ENCODE measurements at places on chromosomes 7 and 10.

GRCh38 chr7:38394660-38395059 is 121.2 kb upstream of the TARP start:
- no peak for DNase-seq

- no peak for DNase-seq
Measured at GRCh38 chr10:78843495-78843894, 225.3 kb upstream of the ZMIZ1 start.

DNA sequence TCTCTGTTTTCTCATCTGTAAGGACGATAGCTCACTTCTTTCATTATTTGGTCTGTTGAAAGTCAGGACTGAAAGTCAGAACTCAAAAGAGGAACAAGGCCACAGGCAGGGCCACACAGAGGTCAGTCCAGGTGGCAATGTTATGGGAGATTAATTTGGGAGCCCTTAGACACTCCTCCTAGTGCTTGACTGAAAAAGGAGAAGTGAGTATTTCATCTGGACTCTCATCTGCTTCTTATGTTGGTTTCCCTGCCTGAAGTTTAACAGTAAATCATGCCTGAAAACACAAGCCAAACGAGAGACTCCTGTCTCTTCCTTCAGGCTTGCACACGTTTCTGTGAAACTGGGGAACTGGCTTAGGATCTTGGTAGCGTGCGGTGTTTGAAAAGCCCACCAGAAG is 248.5 kb downstream of the BUB3 start:
- no peak for DNase-seq

DNA sequence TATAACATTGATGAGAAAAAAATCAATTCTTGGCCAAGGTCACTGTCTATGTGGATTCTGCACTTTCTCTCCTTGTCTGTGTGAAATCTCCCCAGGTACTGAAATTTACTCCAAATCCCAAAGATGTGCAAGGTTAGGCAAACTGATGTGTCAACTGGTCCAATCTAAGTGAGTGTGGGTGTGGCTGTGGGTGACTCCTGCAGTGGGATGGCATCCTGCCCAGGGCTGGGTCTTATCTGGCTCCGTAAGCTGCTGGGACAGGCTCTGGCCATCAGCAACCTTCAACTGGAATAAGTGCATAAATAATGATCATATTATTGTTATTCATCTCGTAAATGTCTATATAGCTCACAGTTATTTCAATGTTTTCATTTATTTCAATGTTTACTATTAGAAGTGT is 79.3 kb downstream of the JCAD start:
- DNase-seq: no peak

DNA sequence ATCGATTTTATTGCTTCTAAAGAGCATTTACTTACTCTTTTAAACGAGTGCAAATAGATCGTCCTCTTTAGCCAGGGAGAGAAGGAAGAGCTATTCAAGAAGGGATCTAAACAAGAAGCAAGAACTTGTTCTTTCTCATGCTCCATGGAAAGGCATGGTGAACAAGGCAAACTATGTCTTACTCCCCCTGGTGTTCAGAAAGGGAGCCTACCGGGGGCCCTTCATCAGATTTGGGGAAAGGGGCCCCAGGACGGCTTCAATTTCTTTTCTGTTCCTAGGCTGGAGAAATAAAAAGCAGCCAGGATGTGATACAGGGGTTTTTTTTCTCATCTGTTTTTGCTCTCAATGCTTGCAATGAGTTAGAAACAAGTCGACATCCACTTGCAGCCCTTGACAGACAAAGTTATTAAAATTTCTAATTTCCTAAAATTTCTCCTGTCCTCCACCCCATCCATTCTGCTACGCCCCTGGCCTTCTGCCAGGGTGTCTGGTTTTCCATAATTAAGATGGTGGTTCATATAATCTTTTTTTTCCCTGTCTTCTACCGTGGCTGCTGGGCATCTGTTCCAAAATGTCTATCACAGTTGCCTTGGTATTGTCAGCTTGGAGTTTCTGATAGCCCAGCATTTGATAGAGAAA is 214.4 kb downstream of the CREB5 start:
- DNase-seq: no peak

- DNase-seq: no peak
Measured at GRCh38 chr7:128988372-128988771, 50.6 kb downstream of the IRF5 start.

DNA sequence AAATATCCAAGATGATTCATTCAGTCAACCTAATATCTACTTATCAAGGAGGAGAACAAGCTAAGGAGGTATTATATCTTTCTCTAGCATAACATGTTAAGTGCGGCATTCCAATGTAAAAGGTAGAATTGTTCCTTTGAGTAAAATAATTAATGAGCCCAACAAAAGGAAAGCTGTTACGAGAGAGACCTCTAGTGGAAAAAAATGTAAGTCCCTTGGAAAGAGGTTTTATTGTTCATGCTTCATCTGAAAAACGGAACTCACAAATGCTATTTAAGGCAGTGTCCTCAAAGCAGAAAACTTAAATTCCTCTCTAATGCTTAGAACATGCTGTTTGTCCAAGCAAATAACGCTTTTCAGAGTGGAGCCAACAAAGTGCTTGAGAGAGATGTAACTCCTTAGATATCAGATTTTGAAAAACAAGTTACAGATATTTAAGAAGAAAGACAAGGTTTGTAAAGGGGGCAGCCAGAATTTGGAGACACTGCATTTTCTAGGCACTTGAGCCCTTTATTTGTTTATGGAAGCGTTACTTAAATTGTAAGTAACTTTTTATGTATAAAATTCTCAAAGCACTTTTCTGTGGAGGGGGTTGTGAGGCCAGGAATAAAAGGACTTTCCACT is 119.9 kb downstream of the TFEC start:
- no peak for DNase-seq

GRCh38 chr10:103663802-103664201 is 170.3 kb downstream of the NEURL1 start:
- no peak for DNase-seq

DNA sequence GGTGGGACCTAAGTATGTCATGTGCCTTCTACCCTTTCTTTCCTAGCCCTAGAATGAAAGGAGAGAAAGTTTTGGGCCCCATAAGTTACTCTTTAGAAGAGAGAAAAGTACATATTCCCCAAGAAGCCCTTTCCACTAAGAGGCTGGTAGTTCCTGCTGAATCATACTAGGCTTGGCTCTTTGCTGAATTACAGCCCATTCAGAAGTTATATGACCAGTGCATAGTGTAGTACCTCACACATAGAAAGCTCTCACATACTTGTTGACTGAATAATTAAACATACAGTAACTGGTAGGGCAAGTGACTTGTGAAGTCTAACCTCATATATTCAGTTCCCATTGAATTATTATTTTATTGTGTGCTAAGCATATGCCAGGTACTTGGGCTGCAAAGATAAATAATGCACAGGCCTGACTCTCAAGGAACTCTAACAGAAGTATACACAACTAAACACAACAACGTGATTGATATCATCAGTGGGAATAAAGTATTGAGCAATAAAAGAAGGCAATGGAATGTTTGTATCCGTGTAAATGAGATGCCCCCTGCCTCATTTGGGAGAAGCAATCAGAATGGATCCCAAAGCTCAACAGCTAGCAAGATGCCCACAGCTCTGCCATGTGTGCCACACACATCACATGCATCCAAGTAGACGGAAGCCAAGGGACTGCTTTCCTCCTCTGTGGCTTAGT is 38.9 kb upstream of the UBN2 start:
- DNase-seq: no peak

DNA sequence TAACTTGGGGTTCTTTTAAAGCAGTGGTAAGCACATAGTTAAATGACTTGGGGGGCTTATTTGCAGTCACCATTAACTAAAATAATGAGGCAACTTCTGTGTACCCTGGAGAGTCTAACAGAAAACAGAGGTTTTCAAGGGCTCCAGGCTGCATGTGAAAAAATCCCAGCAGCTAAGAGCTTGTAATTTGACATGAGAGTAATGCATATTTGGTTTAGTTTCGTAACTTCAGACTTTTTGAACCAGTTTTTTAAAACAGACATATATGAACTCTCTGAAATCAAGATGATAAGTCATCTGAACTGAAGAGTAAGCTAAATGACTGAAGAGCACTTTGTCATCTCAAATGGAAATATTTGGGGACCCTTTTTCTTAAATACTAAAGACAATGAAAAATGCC is 40.2 kb upstream of the IFRD1 start:
- no peak for DNase-seq

DNA sequence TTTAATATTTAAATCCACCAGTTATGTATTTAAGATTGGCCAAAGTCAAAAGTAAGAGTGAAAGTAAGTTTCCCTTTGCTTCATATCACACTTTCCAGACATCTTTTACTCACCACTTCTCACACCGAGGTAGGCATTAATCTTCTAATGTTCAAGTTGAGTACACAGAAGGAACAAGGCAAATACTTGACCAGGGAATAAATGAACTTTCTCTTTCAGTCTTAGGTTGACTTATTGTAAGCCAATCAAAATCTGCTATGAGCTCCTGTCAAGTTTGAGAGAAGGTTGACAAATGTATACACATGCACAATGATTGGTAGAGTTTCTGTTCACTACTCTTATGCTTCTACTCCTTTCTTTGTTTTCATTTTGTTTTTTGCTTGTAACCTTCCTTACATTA is 842.5 kb downstream of the REEP3 start:
- DNase-seq: no peak

DNA sequence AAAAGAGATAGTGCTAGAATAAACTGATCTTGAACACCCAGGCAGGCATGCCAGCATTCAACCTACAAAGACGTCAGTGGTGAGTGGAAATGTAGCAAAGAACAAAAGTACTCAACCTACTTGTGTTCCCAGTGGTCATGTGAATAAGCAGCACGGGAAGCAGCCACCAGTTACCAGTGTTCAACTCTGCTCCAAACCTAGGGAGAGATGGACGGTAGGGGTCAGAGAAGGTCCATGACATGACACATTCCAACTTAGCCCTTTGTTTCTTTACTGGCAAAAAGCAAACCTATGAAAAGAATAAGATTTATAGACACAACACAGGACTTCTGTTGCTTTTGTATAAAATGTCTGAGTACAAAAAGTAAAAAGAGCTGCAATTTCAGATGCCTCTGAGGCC is 511.4 kb downstream of the XPNPEP1 start:
- no peak for DNase-seq

DNA sequence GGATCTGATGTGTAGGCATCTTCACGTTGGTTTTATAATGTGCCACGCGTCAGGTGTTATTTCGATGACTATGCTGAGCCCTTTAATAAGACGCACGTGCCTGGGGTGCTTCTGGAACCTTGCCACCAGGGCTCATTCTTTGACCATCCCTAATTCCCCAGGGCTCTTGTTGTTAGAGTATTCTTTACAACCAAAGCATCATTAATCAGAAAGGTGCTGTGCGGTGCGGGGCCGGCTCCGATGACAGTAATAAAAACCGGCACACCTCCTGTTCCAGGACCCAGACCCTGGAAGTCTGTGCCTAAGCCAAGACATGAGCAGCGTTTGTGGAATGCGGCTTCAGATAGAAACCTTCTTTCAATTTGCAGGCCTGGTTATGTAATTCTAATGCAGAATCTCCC is 58.4 kb downstream of the MGMT start:
- no peak for DNase-seq

- DNase-seq: peak; percentile 38
Measured at GRCh38 chr7:102431617-102432298, 1.6 kb upstream of the ORAI2 start.

DNA sequence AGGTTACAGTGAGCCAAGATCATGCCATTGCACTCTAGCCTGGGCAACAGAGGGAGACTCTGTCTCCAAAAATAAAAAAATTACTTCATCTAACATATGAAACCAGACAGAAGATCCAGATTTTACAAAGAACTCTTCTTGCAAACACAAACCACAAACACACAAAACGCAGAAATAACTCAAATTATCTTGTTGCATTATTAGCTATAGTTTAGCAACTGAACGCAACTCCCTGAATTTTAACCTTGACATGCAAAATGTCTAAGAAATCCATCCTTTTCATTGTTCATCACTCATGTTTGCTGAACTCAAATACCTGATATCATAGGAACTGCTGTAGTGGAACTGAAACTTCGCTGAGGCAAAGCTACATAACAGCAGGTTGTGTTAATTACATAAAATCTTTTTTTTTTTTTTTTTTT is 64.1 kb downstream of the MICU1 start:
- DNase-seq: no peak

DNA sequence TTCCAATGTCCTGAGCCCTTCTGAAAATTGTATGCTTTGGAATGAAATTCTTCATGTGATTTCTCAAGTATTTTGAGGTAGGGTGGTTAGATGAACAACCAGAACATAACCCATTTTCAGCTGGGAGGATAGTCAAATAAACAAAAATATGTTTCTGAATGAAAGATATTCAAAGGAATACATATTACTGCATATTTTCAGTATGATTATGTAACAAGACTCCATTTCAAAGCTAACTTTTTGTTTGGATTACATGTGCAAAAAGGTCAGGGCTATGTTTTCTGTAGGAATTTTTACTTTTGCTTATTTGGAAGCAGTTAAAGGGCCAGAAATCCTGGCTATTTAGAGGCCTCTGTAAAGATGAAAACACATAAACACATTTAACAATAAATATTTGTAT is 27.7 kb downstream of the CDK6 start:
- DNase-seq: no peak

DNA sequence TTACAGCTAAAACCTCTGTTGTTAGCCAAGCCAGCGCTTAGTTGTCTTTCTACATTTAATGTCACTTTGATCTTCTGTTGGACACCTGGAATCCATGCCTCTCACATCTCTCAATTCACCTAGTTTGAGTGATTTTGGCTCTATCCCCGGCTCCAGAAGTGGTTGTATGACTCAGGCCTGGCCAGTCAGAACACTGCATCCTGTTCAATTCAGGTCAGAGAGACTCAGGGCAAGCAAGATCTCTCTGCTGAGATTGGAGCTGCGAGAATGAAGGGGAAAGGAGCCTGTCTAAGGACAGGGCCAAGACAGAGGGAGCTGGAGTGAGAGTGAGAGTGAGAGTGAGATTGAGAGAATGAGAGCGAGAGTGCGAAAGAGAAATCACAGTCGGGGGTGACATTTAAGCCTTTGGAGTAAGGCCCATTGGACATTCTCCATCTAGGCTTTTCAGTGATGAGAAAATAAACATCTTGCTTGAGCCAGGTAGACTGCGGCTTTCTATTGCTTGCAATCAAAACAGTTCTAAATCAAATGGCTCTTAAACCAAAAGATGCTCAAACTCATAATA is 83.3 kb upstream of the DYNC1I1 start:
- DNase-seq: no peak

DNA sequence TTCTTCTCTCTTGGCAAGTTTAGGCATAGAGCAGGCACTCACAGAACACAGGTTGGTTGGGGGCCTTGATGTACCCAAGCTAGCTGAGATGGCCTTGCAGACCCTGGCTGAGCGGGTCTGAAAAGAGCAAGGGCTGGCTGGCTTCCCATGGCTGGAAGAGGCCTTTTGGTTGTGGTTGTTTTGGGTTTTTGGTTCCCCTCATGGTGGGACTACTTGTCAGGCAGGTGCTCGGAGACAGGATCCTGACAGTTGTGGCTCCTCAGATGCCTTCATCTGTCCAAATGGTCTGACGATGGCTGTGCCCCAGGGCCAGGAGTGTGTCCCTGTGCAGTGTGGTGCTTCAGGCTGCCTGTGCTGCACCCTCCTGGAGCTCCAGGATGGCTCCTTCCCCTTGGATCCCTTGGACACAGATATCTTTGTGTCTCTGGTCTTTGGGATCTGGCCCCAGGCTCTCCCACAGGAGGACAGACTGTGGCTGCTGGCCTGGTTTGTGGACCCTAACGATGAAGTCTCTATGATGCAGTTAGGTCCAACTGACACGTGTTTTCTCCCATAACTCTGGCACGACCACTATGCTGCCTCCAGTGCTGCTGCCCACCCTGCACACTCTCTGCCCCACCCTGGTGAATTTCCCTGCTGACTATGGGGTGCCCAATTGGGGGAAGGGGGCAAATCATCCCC is 321.5 kb upstream of the ZNF32 start:
- DNase-seq: no peak

GRCh38 chr10:93680412-93681047 is 21.9 kb downstream of the FRA10AC1 start:
- DNase-seq: no peak
